Activated CD4-positive, alpha-beta T cell treated with anti-CD3 and anti-CD28 coated beads, Interleukin-2, amount 50 U/mL, for 1 hour (primary cell): ENCODE measurements at places on chromosomes 13 and 19.
A peak's percentile ranks its signal among the peaks of the same experiment; 100 is the strongest.

DNA sequence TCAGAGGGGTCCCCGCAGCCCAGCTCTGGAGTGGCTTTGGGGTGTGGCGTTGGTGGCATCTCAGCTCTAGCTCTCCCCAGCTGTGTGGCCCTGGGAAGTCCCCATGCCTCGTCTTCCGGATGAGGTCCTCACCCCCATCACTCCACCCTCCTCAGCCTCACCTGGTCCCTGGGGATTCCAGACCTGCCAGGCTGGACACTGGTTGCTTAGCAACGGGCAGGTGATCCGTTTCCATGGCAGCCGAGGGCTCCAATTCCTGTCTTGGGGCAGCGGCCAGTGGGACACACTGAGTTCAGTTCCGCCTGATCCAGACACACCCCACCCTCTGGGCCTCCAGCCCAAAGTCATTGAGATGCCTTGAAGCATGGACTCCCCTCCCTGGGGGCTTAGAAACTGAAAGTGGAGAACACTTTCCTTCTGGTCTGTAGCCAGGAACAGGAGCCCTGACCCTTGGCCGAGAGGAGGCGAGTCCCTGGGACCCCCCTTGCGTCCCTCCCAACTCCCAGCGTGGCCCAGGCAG is 7.7 kb upstream of the MISP start:
- DNase-seq, result no peak

DNA sequence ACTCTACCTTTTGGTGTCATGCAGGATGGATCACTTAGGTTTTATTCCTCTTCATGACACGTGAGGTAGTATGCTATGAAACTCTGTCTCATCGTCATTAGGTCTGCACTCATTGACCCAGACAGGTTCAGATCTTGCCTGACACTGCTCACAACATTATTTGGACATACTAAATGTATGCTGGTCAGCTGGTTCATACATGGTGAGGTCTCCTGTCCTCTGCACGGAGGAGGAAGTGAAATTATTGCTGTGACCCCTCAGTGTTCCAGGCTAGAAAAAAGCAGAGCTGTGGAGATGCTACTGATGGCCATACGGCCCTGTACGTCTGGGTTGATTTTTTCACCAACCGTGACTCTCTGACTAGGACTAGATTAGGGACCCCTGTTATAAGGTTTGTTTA is 35.8 kb downstream of the LATS2 start:
- no peak for DNase-seq

- no peak for DNase-seq
Measured at GRCh38 chr13:102587916-102588315, 8.9 kb upstream of the TPP2 start.

DNA sequence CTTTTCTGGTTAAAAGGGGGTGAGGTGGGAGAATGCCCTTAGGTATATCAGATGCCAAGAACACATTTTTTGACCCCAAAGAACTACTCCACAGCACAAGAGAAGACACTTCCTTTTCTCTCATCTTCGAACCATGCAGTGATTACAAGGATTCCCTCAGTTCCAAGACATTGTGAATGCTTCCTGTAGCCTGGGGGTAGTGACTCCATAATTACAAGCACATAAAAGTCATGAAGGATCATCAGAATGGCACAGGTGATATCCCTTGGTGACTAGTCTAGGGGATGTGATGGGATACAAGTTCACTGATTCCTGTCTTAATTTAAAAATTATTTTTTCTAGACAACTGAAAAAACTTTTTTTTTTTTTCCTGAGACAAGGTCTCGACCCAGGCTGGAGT is 78.0 kb downstream of the ZC3H13 start:
- DNase-seq, result no peak

- DNase-seq, result no peak
Measured at GRCh38 chr13:40549500-40550094, 116.8 kb downstream of the FOXO1 start.

GRCh38 chr13:37510441-37510840 is 88.1 kb downstream of the POSTN start:
- no peak for DNase-seq

DNA sequence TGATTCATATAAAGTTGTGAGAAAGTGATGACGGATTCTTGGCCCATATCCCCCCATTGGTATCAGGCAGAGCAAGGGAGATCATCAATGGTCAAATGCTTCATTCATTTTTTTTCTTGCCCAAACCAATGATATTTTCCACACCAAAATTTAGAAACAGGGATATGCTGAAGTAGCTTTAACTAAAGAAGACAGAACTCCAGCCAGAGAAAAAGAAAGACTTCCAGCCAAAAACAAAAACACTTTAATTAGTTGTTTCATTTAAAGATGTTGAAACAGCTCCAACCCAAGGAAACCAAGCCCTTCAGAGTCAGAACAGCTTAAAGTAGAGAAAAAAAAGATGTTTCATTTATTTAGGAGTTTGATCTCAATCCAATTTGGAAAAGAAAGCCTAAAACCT is 358.9 kb upstream of the NBEA start:
- no peak for DNase-seq

GRCh38 chr19:51552996-51553725 is 17.9 kb upstream of the ZNF175 start:
- peak; percentile 27 for DNase-seq

DNA sequence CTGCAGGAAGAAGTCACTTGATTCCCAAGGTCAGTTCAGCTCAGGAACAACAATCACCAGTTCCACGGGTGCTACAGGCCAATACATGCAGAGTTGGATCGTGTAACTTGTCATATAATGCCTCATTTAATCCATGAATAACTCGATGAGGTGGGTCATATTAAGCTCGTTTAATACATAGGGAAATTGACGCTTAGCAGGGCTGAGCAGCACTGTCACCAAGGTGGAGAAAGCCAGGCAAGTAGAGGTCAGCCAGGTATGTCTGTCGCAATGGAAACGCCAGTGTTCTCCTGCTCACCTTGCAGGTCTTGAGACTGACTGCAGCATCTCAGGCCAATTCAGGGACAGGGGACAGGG is 52.3 kb downstream of the CCDC70 start:
- DNase-seq, result no peak

DNA sequence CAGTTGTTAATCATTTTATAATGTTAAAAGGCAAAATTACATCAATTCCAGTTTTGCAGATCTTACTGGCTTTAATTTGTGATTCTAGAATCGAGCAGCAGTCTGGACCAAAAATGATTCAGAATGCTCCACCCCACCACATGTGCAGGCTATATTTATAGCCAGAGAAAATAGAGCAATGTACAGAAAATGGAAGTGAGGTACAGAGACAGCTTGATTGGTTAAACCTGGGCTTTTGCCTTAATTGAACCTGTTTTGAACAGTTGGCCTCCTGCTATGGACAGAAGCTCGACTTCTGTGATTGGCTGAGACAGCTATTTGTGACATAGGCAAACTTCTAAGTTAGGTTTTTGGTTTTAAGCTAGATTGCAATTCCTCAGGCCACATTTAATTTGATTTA is 607.4 kb upstream of the MIR17HG start:
- no peak for DNase-seq

- no peak for DNase-seq
Measured at GRCh38 chr19:3186160-3186688, 494 bp downstream of the NCLN start.

DNA sequence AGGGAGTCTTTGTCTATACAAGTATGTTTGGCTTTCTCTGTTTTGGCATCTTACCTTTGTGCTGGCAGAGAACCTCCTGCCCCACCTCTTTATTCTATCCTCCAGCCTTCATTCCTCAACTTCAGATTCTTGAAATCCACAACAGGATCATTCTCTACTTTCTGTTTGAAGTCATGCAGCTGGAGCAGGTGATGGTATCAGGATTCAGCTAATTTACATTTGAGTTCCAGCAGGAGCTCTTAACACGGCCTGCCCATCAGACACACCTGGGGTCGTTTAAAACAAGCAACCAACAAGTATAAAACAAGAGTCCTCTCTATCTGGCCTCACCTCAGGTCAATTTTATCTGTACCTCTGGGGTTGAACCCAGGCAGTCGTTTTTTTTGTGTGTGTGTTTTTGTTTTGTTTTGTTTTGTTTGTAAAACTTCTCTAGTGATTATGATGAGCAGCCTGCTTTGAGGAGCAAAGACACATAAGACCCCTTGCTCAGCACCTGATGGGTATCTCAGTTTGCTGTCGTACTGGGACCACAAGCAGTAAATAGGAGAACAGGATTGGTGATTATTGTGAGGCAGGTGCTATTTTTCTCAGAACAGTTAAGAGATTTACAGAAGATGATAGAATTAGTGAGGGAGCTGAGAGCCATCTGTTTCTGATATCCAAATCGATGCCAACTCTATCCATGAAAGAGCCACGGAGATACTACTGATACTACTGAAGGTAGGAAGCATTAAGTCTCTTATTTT is 78.4 kb downstream of the GPC6 start:
- no peak for DNase-seq

- DNase-seq, result no peak
Measured at GRCh38 chr13:70541451-70541850, 433.2 kb upstream of the KLHL1 start.

DNA sequence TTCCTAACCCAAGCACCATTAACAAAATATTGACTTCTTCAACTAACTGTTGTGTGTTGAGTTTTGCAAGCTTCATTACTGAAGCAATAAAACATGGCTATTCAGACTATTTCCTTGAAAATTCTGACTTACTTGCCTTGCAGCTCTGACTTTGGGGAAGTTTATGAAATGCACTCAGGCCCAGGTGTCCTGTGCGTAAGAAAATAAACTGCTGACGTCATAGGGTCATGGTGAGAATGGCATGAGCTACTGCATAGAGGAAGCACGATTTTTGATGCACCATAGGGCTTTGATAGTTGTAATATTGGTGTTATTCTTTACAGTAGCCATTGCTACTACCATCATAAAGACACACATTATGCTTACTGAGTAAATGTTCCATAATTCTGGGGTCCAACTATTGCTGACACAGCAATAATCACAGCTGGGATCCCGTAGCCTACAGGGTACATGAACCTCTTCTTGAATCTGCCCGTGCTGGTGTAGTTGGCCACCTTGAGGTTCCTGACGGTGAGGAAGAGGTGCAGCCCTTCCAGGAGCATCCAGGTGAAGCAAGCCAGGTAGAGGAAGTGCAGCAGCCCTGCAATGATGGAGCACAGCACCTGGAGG is 57.9 kb downstream of the MBD3L2B start:
- DNase-seq, result no peak

- no peak for DNase-seq
Measured at GRCh38 chr13:27177852-27178251, 6.2 kb upstream of the USP12 start.

DNA sequence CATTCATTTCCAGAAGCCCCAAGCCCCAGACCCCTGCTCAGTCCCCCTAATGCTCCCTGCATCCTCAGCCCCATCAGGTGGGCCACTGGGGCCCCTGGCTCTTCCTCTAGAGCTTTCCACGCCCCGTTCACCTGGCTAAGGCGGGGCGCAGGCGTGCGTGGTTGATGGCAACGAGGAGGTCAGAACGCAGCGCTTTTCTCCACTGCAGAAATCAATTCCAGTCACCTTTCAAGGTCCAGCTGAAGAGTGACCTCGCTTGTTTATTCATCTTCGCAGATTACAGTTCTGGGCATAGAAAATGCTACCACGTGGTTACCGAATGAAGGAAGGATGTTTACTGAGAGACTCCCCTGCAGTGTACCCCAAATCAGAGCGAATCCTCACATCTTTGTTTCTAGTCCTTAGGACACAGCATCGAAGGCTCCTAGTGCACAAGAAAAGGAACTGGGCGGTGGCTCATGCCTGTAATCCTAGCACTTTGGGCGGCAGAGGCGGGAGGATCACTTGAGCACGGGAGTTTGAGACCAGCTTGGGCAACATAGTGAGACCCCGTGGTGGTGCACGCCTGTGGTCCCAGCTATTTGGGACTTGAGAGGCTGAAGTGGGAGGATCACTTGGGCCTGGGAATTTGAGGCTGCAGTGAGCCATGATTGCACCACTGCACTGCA is 828 bp upstream of the PBX4 start:
- DNase-seq, result no peak

DNA sequence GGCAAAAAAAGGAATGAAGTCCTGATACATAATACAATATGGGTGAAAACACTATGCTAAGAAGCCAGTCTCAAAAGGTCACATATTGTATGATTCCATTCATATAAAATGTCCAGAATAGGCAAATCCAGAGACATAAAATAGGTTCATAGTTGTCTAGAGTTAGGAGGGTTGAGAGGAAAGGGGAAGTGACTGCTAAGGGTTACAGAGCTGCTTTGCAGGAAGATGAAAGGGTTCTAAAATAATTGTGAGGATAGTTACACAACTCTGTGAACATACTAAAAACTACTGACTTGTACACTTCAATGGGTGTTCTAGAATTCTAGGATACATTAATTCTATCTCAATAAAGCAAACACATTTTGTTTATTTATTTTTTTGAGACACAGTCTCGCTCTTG is 25.7 kb downstream of the CAB39L start:
- no peak for DNase-seq

GRCh38 chr13:100657881-100658315 is 16.7 kb downstream of the TMTC4 start:
- no peak for DNase-seq

DNA sequence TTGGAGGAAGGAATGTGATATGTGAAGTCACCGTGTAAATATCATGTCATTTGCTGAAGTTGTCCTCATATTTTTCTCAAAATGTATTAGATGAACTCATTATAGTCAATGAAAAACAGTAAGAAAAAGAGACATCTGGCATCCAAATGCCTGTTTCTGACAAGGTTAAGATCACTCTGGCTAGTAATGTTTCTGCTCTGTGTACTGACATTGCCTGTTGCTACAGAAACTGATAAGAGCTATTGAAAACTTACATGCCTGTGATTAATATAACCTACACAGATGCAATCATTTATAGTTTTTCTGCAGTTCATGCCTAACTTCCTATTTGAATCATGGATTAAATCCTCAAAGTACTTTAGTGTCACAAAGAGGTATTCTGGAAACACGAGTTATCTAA is 249.8 kb downstream of the NBEA start:
- DNase-seq, result no peak

DNA sequence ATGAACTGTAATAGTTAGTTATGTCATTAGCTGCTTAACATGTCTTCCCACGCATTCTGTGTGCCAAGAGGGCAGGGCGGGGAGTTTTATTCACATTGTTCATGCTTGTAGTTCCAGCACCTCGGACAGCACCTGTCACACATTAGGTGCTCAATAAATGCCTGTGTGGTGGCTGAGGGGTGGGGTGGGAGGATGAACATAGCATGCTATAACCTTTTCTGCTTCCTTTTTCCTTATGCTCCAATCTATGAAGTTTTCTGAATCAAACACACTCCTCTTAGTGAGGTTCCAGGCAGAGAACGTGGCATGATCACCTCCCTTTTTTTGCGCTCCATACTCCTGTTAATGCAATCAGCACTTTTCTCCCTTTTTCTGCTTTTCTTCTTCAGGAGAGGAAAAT is 15.8 kb upstream of the PTPRS start:
- DNase-seq, result no peak

DNA sequence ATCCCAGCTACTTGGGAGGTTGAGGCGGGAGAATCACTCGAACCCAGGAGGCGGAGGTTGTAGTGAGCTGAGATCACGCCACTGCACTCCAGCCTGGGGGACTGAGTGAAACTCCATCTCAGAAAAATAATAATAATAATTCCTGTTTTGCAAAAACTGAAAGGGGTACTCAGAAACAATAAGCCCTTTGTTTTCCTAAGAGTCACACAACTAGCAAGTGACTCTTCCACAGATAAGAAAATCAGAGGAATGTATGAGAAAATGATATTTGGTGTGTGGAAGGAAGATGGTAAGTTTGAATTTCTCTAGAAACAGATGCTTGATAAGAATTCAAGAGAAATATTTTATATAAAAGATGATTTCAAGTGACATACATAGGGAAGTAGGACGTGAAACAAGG is 35.1 kb downstream of the SYDE1 start:
- no peak for DNase-seq
